ENCODE measurements at places on chromosomes 16 and 17.
A peak's percentile ranks its signal among the peaks of the same experiment; 100 is the strongest.

DNA sequence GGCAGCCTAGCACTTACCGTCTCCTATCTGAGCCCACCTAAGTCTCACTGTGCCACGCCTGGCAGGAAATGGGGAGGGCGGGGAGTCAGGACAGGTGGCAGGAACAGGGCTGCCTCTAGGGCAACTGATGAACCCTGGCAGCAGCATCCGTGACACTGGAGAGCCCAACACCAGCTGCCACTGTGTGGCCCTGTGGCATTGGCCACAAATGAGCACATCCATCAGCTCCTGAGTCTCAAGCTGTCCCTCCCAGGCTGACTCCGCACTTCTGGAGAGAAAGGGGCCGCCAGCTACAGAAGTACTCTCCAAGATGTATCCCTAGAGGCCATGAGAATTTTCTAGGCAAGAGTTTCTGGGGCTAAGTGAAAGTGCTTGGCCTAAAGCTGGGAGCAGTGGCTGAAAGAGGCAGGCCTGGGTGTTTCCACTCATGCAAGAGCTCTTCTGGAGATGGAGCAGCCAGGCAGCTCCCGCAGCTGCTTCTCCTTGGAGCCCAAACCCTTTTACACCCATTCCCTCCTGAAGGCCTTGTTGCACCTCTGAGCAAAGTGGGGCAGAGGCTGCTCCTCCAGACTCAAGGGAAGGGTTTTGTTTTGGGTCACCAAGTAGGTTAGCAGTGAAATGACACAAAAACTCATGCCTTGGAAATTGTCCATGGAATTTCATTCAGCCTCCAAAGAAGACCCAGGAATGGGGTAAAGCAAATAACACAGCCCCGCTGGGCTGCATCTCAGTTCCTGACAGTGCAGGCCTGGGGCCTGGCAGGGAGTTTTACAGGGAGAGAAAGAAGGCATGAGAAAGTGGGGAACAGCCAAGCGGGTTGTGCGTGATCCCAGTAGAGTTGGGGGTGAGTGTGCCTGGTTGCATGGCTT, 25.8 kb downstream of the PEMT start:
- DNase-seq, result no peak

DNA sequence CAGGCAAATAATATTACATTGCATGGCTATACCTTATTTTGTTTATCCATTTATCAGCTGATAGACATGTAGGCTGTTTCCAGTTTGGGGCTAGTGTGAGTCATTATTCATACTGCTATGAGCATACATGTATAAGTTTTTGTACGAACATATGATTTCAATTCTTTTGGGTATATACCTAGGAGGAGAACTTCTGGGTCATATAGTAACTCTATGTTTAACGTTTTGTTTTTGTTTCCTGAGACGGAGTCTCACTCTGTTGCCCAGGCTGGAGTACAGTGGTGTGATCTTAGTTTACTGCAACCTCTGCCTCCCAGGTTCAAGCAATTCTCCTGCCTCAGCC, 2.4 kb upstream of the ITGAL start:
- DNase-seq, result no peak

GRCh38 chr16:72455743-72456659, 284.0 kb upstream of the PMFBP1 start:
- DNase-seq, result no peak

DNA sequence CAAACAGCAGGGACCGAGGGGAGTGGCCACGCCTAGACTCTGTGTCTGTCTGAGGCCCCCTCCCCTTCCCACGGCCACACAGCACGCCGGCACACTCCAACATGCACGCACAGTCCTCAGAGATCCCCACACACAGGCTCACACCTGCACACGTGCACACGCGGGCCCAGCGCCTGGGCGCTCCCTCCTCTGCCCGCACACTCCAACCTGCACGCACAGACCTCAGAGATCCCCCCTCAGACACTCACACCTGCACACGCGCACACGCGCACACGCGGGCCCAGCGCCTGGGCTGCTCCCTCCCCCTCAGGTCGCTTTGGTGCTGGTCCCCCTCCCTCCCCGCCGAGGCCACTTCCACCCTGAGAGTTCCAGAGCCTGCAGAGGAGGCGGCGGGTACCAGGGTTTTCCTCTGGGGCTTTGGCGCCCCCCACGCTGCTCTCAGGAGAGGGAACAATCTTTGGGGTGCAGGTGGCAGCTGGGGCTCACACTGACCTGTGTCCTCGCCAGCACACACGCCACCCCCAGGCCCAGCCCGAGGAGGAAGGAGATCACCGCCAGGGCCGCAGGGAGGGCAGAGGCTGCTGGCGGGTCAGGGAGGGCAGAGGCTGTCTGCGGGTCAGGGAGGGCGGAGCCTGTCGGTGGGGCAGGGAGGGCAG, 1.6 kb downstream of the CD7 start:
- DNase-seq, result peak; percentile 54

DNA sequence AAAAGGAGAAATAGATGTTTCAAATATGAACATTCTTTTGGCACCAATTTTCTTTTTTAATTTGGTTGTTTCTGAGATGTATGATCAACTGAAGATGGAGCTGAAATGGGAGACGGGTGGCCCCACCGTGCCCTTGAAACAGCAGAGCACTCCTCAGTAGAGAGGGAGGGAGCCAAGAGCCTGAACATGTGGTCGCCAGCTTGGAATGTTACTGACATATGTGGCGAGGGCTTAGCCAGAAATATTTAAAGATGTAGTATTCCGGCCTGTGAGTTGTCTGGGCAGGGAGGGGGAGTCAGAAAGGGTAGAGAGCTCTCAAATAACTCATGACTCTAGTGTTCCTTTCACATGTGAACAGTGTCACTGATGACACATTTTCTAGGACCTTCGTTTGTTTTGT, 13.3 kb upstream of the MRC2 start:
- no peak for DNase-seq

GRCh38 chr16:56637814-56638750, at the start of gene MT1A:
TSS of gene MT1A (plus strand) at chr16:56638666. CDS start at chr16:56638739, 73 bp downstream.
- DNase-seq, result no peak

DNA sequence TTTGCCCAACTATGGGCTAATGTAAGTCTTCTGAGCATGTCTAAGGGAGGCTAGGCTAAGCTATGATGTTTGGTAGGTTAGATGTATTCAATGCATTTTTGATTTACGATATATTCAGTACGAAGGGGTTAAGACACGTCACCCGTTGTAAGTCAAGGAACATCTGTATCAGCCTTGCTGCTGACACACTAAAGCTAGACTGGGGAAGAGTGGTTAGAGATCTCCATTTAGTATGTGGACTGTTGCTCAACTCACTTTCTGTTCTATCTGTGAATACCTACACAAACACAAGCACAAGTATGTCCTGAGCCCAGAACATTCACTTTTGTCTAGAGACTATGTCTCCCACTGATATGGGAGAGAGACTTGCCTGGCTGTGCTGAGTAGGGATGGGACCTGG, 71.5 kb downstream of the VMP1 start:
- no peak for DNase-seq

DNA sequence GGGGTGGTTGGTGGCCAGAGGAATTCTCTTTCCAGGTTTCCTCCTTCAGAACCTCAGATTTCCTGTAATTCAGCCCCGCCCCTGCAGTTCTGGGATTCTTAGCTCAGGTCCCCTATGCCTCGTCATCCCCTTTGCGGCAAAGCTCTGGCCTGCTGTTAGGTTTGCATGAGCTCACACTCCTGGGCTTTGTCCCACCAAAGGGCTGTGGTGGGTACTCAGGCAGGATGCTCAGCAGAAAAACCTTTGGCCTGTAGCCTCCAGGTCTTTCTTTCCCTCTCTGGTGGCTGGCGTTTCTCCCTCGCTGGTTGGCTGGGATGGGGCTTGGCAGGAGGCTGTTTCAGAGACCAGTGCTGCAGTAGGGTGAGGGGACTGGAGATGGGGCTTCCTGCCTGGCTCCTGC, 9.6 kb upstream of the PLEKHG4 start:
- no peak for DNase-seq

DNA sequence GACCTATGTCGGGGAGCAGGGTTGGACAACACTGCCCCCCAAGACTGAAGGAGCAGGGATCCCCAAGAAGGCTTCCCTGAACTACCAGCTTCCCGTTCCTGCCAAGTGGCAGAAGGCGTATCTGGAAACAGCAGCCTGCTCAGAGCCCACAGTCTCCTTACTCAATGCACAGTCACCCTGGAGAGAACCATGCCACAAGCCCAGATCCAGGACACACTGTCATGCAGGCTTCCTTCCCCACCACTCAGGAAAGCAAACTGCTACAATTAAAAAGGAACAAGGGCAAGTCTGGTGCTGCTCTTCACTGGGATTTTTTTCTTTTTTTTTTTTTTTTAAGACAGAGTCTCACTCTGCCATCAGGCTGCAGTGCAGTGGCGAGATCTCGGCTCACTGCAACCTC, 8.2 kb downstream of the WDR45B start:
- no peak for DNase-seq

GRCh38 chr17:20202141-20202621, 193.0 kb downstream of the SPECC1 start:
- no peak for DNase-seq

DNA sequence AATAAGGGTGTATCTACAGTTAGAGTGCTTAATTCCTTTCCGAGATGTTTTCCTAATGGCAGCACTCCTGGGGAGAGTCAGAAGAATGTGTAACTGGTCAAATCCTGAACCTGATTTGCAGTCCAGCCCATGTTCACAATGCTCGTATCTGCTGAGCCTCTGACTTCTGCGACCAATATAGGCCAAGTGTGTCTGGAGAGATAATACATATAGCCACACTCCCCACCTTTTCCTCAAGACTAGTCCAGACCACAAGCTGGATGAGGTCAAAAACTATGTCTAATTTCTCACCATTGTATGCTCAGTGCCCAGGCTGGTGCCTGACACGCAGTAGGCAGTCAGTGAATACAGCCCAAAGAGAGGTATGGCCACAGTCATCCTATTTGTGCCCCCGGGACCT, 58.0 kb downstream of the XYLT1 start:
- DNase-seq, result no peak

GRCh38 chr16:68743664-68744063, 6.6 kb downstream of the CDH1 start:
- DNase-seq, result no peak

GRCh38 chr16:86918637-86919036, 340.3 kb downstream of the FOXL1 start:
- DNase-seq, result no peak

GRCh38 chr17:3647769-3648555, 11.4 kb downstream of the CTNS start:
- DNase-seq, result peak; percentile 28

- DNase-seq, result no peak
These were observed 2.1 kb downstream of the GSE1 start for GRCh38 chr16:85615014-85615851.

GRCh38 chr16:88197481-88198456, 185.0 kb upstream of the ZNF469 start:
- no peak for DNase-seq

GRCh38 chr16:65124212-65124548, 2.3 kb upstream of the CDH11 start:
- DNase-seq, result no peak

- DNase-seq, result no peak
These were observed 26.9 kb upstream of the SUPT4H1 start for GRCh38 chr17:58378733-58379510.

- DNase-seq, result no peak
These were observed 5.4 kb upstream of the G6PC1 start for GRCh38 chr17:42895185-42895555.

- no peak for DNase-seq
These were observed 11.8 kb downstream of the TEX14 start for GRCh38 chr17:58680038-58680369.

DNA sequence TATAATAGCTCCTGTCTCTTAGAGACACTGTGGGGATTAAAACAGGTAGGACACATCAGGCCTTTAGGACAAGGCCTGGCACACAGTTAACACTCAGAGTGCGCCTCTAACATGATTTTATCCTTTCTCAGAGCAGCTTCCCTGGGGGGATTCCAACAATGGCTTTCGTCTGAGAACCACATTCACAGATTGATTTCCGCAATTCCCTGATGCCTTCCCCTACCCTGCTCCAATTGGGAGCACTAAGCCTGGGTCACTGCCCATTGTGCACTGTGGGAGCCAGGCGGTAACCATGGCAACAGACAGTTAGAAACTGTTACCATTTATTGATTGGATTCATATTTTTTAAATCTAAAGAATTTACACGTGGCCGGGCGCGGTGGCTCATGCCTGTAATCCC, 5.9 kb upstream of the ALKBH5 start:
- DNase-seq, result no peak

DNA sequence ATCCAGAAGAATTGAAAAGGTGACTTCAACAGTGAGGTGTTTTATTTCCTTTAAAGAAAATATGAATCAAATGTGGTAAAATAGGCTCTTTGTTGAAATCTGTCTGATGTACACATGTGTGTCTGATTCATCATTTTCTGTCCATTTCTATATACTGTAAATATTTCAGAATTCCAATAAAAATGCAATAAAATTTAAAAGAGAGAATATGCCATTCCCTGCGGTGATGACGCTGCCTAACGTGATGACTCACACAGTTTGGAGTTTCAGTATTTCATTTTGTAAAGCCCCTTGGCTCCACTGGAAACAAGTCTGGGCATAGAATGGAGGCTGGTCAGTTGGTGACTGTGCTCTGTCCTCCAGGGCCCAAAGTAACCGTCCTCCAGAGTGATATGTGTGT, 482.5 kb upstream of the CDH5 start:
- DNase-seq, result no peak

DNA sequence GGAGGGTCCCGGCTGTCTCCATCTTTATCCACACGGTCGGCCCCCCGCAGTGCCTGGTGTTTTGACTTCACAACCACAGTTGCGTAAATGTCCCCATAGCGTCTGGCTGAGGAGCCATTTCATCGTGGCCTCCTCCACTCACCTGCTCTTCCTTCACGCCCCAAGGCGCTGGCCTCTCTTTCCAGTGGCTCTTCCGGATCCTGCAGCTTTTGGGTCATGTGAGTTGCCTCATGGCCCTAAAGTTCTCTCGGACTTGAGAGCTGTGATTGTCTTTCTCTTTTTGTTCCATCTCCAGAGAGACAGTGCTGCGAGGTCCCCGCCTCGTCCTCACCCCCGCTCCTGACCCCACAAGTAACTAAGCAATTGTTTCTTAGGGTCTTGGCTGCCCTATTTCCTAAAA, 22.7 kb downstream of the FLYWCH1 start:
- DNase-seq, result no peak

GRCh38 chr17:31882571-31882970, 18.9 kb downstream of the UTP6 start:
- DNase-seq, result no peak

DNA sequence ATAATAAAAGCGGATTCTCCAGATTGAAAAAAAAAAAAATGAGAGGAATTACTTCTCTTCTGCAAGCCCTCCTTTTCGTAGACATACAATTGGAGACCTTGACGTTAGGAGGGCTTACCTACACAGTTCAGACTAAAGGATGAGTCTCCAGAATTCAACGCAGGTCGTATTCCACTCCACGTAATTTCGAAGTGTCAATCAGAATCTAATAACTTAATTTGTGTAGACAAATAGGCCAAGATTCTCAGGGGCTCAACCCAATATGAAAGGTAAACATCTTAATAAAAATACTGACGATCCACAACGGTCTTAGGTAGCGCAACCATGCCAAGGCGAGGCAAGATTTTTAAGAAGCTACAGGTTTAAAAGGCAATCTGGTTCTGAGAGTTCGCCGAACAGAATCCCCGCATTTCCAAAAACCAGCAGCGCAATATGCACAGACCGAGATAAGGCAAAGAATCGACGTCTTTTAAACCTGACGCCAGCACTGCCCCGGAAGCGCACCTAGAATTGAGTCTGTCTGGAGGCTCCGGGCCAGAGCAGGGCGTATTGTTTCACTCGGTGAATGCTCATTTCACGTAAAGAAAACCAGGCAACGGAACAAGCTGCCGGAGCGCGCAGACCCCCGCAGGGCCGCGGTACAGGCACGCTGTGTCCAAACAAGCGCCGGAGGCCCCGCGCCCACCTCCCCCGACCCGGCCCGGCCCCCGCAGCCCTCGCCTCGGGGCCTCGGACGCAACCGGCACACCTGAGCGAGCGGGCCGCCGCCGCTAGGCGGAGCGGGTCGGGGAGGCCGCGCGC, 623 bp downstream of the MBTPS1 start:
- peak; percentile 63 for DNase-seq
